ENCODE measurements at places on chromosomes 2 and 18.

GRCh38 chr2:46943881-46944798 lies 28.5 kb upstream of the MCFD2 start:
- no peak for DNase-seq

DNA sequence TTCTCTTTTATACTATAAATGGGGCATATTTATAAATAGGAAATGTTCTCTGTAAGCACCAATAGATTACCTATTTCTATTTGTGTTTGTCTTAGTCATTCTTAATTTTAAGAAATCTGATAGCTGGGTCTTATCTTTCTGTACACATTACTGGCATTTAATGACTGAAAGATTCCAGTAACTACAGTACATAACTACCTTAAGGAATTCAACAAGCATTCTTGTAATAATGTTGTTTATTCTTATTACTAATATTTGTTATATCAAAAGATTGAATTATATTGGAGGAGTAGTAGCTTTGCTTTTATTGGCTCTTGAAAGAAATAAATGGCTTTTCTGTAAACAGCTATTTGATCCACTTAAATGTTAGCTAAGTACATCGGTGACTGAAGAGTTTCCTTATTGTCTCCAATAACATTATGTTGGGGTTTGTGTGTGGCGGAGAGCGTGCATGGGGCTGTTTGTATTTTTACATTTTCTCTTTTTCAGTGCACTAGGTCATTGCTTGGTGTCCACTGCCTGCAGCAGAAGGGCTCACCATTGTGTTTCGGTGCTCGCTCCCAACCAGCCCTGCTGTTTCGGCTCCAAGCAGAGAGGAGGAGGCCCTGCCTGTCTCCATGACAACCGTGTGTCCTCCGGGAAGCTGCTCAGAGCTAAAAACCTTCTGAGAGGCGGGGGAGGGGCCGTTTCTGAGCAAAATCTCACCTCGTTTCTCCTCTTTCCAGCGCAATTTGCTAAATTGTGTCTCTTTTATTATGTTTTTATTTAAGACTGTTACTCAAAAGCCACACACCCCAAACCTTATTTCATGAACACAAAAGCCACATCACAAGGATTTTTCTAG lies 112.5 kb upstream of the SLC38A11 start:
- peak; percentile 77 for DNase-seq

- no peak for DNase-seq
These were observed 1.0 kb upstream of the TUBB6 start for GRCh38 chr18:12306752-12307700.

GRCh38 chr18:45518311-45519155 lies 96.7 kb upstream of the SLC14A2 start:
- DNase-seq, result no peak

All from hippocampal formation (tissue), 2 donors.